Hepatocyte (in vitro differentiated cells): ENCODE measurements at places on chromosomes 16 and 17.

DNA sequence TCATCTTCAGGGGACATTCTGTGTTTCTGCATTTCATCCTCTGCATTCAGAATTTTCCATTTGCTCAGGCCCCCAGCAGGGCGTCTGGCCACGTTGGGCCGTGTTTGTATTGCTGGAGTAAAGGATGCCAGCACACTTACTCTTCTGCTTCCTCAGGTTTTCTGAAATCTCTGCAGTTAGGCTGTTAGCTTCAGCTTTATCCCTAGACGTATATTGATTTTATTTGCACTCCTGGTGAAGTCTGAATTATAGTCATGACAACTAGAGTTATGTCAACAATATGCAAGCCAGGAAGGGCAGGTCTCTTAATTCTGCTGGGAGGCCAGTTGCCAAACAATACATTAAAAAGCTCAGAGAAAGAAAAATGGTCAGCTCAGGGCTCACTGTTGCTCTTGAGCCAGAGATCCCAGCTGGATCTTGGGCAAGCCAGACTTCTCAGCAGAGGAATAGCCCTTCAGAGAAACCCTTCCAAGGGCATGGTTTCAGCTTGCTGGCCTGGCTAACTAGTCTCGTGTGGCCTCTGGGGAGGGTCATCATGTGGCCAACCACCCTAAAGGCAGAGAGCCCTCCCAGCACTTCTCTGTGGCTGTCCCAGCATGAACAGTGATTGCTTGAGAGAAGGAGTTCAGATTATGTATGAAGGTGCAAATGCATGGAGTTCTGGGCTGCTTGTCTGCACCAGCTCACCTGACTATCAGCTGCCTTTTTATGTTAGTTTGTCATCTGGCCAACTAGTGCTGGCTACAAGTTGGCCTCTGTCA is 110.2 kb upstream of the CACNG5 start:
- DNase-seq, result peak; percentile 33

- no peak for DNase-seq
Measured at GRCh38 chr16:57613514-57613913, 14.9 kb upstream of the ADGRG1 start.

GRCh38 chr17:81527591-81528383 is at the start of gene FSCN2:
TSS of gene FSCN2 (plus strand) at chr17:81528377. CDS start at chr17:81528532, 155 bp downstream.
- no peak for DNase-seq

DNA sequence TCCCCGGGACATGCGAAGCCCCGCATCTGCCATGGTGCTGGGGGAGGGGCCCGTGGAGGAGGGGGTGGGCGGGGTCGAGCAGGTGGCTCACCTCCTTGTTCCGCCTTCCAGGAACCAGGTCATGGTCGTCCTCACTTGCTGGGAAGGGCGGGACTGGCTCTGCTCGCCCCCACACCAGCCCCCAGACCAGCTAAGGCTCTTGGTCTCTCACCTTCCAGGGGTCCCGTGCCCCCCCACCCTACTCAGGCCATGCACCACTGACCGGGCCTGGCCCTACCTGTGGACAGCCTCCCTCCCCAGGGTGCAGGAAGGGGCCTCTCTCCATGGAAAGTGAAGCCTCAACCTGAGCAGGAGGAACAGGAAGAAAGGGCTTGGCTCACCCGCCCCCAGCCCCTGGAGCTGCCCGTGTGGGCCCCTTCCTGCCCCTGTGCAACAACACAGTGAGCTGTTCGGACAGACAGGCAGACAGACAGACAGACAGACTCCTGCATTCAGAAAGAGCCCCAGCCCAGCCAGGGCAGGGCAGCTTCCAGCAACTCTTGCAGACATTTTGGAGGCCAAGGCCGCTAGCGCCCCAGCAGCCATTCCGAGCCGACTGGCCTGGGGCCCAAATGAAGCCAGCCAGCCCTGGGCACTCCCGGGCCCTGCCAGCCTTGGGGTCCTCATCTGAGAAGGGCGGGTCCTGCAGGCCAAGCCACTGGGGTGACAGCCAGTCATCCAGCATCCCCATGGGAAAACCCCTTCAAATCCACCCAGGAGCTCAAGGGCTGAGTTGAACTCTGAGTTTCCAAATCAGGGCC is 8.1 kb upstream of the KREMEN2 start:
- DNase-seq, result no peak

DNA sequence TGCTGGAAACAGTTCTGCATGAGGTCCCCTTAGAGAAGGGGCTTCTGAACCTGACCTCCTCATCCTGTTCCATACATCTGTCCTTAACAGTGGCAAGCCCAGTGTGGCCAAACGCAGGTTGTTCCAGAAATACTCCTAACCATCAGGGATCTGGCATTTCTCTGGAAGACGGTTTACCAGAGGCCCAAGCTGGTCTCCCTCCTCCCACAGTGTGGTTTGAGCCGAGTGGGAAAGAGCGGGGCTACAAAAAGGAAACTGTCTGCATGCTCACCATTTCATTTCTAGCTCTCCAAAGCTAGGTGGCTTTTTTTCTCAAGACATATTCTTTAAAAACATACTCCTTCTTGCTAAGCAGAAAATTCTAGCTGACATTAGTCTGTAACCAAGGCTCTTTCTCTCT is 6.0 kb downstream of the MXRA7 start:
- no peak for DNase-seq

GRCh38 chr17:7894866-7895265 is 6.3 kb downstream of the CHD3 start:
- DNase-seq, result no peak

- no peak for DNase-seq
Measured at GRCh38 chr17:67523101-67523500, 146.0 kb downstream of the PITPNC1 start.

DNA sequence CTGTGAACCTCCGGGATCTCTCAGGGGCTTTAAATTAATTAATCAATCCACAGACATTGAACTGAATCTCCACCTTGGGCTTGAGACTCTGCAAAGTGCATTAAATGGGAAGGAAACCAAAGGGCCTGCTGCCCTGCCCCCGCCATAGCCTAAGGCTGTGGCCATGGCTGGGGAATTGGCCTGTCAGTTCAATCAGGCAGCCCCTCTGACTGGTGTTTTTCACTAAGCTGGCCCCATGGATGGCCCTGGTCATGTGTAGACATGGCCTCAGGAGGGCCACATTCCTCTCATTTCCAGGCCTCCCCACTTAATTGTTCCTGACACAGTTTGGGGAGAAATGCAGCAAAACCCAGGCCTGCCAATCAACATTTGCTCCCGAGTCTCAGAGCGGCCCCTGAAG is 499.8 kb downstream of the WWOX start:
- DNase-seq, result no peak

DNA sequence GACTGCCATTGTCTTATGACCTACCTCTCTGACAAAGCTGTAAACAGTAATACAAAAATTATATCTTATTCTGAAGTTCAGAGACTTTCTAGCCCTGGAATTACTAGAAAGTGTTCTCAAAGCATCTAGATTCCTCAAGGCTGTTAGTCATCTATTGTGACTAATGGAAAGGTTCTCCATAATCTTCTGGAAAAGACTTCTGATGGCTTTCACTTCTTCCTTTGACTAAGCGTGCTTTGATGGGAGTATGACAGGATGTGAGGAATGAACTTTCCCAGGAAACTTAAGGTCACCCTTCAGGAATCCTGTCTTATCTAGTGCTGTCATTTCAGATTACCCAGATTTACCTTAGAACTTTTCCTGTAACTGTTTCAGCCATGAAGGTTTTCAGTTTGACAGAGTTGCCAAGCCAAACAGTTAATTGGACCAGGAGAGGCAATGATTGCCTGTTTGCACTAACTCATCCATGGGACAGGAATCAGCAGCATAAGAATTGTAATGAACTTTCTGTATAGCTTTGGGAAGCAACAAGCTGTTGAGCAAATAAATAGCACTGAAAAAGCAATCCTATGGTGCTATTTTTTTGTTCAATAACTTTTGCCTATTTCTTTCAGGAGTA is 43.5 kb downstream of the AP2B1 start:
- no peak for DNase-seq

- no peak for DNase-seq
Measured at GRCh38 chr17:62670202-62670821, 42.8 kb downstream of the MRC2 start.
